ENCODE measurements at places on chromosomes 2 and 18.

DNA sequence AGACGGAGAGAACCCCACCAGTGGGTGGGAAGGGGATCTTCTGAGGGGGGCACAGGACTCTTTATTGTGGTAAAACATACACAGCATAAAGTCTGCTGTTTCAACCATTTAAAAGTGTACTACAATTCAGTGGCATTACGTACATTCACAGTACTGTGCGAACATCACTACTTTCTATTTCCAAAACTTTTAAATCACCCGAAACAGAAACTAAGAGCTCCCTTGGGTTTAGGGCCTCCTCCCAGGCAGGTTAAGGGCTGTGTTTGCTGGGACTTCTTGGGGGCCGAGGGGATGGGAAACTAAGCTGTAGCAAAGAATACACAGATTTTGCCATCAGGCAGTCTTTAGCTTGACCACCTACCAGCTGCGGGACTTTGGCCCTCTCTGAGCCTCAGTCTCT is 242.0 kb downstream of the HAUS1 start:
- DNase-seq, result no peak

DNA sequence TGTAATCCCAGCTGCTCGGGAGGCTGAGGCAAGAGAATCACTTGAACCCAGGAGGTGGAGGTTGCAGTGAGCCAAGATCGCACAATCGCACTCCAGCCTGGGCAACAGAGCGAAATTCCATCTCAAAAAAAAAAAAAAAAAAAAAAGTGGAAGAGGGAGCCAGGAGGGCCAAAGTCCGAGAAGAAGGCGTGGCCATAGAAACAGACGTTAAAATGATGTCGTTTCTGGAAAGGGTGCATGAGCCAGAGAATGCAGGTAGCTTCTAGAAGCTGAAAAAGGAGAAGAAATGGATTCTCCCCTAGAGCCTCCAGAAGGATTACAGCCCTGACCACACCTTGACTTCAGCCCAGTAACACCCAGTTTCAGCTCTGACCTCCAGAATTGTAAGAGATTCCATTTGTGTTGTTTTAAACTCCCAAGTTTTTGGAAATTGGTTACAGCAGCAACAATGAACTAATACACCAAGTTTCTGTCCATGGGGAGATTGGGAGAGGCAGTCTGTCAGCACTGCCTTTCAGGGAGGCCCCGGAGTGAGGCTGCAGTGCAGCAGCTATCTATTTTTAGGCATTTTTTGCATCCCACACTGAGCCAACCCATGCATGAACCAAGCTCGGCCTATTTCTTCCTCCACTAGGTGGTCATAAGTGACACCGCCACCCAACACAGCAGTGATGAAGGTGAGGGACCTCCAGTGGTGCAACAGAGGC is 14.2 kb upstream of the TRAF3IP1 start:
- no peak for DNase-seq

DNA sequence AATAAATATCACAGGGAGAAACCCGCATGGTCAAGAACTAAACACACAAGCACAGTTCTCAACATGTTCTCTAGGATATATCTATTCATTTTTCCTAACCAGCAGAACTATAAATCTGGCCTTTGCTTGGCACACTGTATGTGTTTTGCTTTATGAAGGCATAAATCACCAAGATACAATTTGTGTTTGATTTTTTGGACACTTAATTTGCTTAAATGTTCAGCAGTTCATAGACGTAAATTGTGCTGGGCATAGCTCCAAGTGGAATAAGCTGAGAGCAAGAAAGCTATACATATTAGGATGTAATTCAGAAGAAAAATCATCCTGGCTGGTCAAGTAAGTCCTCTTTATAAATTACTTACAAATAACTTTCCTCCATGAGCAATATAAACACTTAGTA is 341.5 kb upstream of the ATP5MC3 start:
- no peak for DNase-seq

GRCh38 chr18:57931038-57931437 is 113.0 kb upstream of the NEDD4L start:
- no peak for DNase-seq

- no peak for DNase-seq
Measured at GRCh38 chr18:36706134-36706881, 122.5 kb downstream of the TPGS2 start.

Measured in non-pigmented ciliary epithelial cell (primary cell).